ENCODE measurements at places on chromosomes 3 and 15. TPM values are rescaled to one million over a fixed set of nuclear protein-coding genes. Genes with fewer than 3 reads are reported as not detected.

The GP5 gene
- 0.12 TPM for total RNA-seq

The DUOXA2 gene
- not detected for total RNA-seq

The RPP25 gene
- total RNA-seq, result 18.8 TPM

The FOXL2 gene
- total RNA-seq, result 3.5 TPM

The NDUFB5 gene
- 74.9 TPM for total RNA-seq

The GMPS gene
- 191 TPM for total RNA-seq

The CCR3 gene
- not detected for total RNA-seq

The DLL4 gene
- 0.31 TPM for total RNA-seq

The TMEM207 gene
- total RNA-seq, result not detected

The CLEC3B gene
- total RNA-seq, result not detected

The LRRK1 gene
- 4.4 TPM for total RNA-seq

The CYP11A1 gene
- 3.3 TPM for total RNA-seq

The ACAP2 gene
- 74.6 TPM for total RNA-seq

The OR4F15 gene
- total RNA-seq, result not detected

The TMEM212 gene
- total RNA-seq, result not detected

The ROBO1 gene
- 78.3 TPM for total RNA-seq

The ATP13A5 gene
- total RNA-seq, result not detected

The SI gene
- not detected for total RNA-seq

The APBA2 gene
- 24.7 TPM for total RNA-seq

The FES gene
- 14.4 TPM for total RNA-seq

The ABCF3 gene
- 60.4 TPM for total RNA-seq

The EXD1 gene
- not detected for total RNA-seq

The TRPM1 gene
- total RNA-seq, result not detected

The PRSS50 gene
- 1.4 TPM for total RNA-seq

The GNAT1 gene
- not detected for total RNA-seq

The LXN gene
- 5.6 TPM for total RNA-seq

The KIF23 gene
- 103 TPM for total RNA-seq

The XCR1 gene
- total RNA-seq, result not detected

The RTP4 gene
- total RNA-seq, result not detected

The WNT5A gene
- total RNA-seq, result 4.0 TPM

The TGM5 gene
- not detected for total RNA-seq

The ARL8B gene
- 25.5 TPM for total RNA-seq

The SPTBN5 gene
- total RNA-seq, result 1.1 TPM

The FETUB gene
- total RNA-seq, result not detected

The MST1 gene
- 8.7 TPM for total RNA-seq

The ERICH6 gene
- not detected for total RNA-seq

The ERC2 gene
- 12.2 TPM for total RNA-seq

Data from GM23338 (cell line).